Renal cortex interstitium (tissue), 15 donors: ENCODE measurements at places on chromosomes 4 and X. TPM values are rescaled to one million over a fixed set of nuclear protein-coding genes. Genes with fewer than 3 reads are reported as not detected.

- DNase-seq = no peak
Measured at GRCh38 chr4:72975488-72975784, 94.1 kb downstream of the COX18 start.

SPACA5 gene
- not detected for polyA plus RNA-seq

GRCh38 chrX:7788334-7788733, 54.6 kb upstream of the VCX start:
- no peak for DNase-seq

DNA sequence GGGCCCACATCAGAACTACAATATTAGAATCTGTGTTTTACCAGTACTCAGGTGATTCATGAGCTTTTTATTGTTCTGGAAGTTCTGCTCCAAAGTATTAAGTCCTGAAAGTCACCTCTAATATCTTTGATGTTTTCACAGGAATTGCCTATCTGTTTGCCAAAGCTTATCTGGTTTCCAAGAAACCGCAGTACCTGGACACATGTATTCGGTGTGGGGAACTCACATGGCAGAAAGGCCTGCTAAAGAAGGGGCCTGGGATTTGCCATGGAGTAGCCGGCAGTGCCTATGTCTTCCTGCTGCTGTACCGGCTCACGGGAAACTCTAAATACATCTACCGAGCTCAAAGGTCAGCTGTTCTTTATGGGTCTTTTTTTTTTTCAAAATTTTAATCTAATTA, 18.4 kb upstream of the XK start:
- DNase-seq = no peak

DNA sequence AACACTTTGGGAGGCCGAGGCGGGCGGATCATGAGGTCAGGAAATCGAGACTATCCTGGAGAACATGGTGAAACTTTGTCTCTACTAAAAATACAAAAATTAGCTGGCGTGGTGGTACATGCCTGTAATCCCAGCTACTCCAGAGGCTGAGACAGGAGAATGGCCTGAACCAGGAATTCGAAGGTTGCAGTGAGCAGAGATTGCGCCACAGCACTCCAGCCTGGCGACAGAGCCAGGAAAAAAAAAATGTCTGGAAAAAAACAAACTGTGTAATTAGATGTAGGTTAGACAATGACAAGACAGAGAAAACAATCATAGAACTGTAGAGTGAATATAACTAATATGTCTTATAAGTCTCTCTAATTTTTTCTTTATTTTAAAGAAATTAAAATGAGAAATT, 1002.5 kb upstream of the LCORL start:
- DNase-seq = no peak

DNA sequence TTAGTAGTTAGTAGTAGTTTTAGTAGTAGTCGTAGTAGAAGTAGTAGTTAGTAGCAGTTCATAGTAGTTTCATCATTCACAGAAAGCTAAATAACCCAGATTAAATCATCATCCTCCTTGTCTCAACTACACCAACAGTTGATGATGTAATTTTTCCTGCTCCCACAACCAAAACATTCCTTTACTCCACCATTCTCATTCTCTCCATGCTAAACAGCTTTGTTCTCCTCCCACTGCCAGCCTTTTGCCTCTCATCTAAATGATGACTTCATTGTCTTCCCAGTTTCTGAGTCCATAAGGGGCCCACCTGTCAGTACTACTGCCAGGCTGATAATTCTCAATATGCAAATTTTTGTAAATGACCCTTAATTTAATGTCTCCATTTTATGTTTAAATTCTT, 68.9 kb downstream of the ARHGAP24 start:
- no peak for DNase-seq

DNA sequence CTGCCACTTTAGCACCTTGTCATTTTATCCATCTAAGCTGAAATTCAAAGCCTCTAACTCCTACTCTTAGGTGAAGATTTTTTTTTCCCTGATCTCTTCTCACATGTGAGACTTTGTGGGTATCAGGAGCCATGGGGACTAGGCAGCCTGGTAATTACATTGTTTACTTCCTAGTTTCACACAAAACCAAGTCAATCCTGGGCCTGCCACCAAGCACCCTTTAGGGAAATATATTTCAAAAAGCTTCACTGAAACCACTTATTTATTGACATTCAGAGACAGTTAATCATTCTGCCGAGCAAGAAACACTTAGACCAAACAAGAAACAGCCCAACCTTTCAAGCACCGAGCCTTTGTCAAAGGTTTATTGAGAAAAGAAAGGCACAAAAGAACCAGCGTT, 200.0 kb downstream of the RELL1 start:
- no peak for DNase-seq

GRCh38 chr4:71648923-71649322, 135.0 kb downstream of the GC start:
- DNase-seq = no peak

GRSF1 gene
- 119 TPM for polyA plus RNA-seq

PAGE2B gene
- polyA plus RNA-seq = not detected

DNA sequence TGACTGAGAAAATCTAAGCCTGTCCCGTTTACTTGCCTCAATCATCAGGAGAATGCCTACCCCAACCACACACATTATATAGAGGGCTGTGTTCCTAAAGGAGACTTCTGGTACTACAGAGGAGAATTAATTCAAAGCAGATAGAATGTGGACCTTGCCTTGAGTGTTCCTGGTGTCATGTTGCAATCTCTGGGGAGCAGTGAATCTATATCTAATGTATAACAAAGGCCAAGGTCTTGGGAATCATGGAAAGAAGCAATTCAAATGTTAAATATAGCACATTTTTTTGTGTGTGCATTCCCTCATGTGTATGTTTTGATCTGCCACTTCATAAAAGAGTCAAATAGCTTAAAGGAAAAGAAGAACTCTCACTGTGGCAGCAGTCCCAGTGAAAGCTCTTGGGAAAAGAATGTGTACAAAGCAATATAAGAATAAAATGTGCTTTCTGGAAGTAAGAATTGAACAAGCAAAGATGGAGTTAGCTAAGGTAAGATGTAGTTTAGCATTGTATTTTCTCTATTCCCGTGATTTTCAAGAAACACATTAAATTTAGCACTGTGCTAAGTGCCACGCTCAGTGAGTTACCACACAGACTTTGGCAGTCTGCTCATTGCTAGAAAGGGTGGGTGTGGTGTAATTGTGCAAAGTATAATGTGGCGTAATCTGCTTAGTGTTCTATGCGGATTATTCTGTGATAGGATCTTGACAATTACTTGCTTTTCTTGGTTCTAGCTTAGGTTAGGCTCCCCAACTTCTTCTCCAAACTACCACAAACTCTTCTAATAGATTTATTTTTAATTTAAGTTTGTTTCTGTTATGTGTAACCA, 13.7 kb downstream of the ADH6 start:
- DNase-seq = peak; percentile 35

- DNase-seq = peak; percentile 20
Measured at GRCh38 chrX:66728818-66729271, 90.0 kb upstream of the EDA2R start.

ERVMER34-1 gene
- polyA plus RNA-seq = 4.1 TPM

HTN1 gene
- polyA plus RNA-seq = 0.06 TPM

DNA sequence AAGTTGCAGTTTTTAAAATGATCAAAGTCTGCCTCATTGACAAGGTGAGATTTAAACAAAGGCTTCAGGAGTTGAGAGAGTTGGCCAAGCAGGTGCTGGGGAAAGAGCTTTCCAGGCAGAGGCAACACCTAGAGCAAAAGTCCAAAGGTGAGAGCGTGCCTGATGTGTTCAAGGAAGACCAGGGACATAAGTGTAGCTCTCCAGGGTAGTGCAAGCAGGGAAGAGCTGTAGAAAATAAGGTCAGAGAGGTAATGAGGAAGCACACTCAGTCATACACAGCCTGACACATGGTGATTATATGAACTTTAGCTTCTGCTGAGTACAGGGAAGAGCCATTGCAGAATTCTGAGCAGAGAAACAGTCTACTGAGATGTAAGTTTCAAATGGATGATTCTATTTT, 265.0 kb upstream of the NWD2 start:
- DNase-seq = no peak

GRCh38 chr4:156298230-156298629, 344.6 kb upstream of the CTSO start:
- DNase-seq = no peak

- DNase-seq = no peak
Measured at GRCh38 chr4:102799816-102800215, 27.5 kb downstream of the UBE2D3 start.

KLHL34 gene
- polyA plus RNA-seq = 0.06 TPM

GRCh38 chrX:108344216-108344615, 94.0 kb downstream of the COL4A6 start:
- no peak for DNase-seq

ESX1 gene
- not detected for polyA plus RNA-seq

GRCh38 chr4:22498866-22499265, 17.0 kb downstream of the ADGRA3 start:
- DNase-seq = no peak

GRCh38 chrX:46561824-46562657, 11.5 kb upstream of the CHST7 start:
- DNase-seq = no peak

GRCh38 chr4:683982-684622, 4.8 kb downstream of the SLC49A3 start:
- DNase-seq = no peak

DNA sequence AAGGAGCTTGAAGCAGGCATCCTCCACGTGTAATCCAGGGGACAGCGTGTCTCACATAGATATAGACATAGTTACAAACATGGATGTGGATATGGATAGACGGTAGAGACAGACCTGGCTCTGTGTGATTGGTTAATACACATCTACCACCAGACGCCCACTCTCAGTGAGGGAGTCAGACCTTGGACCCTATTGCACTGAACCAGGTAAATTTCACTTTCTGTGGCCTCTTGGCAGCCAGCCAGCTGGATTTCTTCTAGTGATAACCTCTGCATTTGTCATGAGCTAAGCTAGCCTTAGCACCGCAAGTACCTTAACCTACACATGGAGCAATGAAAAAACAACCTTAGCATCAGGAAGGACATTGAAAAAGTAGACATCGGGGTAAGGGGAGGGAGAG, 79.2 kb upstream of the ACSL4 start:
- DNase-seq = no peak

DNA sequence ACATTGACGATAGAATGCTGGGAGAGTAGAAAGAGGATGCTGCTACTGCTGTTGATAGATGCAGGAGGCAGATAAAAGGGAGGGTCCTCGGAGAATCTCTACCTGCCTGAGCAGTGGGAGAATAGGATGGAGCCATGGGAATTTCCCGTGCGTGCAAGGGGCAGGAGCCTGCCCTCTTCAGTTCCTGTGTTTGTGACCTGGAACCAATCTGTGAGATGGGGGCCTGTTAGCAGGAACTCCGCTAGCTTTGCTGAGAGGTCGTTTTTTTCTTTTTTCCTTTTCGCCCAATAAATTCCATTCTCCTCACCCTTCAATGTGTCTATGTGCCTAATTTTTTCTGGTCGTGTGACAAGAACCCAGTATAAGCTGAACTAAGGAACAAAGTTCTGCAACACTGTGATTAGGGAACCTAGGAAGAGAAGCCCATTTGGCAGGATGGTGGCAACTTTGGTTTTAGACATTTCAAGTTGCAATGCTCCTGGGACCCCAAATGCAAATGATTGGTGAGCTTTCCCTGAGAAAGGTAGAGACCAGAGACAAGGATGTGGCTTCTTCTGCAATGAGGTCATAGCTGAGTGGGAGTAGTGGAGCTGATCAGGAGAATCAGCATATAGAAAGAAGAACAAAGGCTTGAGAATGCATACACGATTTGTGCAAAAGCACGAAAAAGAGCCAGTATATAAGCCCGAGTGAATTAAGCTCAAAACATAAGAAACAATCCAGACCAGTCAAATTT, 23.9 kb downstream of the SLC39A8 start:
- no peak for DNase-seq

GRCh38 chrX:108224727-108225621, 133.4 kb downstream of the ATG4A start:
- DNase-seq = peak; percentile 68

GRCh38 chr4:88005076-88005475, 2.4 kb upstream of the PKD2 start:
- DNase-seq = no peak

DNA sequence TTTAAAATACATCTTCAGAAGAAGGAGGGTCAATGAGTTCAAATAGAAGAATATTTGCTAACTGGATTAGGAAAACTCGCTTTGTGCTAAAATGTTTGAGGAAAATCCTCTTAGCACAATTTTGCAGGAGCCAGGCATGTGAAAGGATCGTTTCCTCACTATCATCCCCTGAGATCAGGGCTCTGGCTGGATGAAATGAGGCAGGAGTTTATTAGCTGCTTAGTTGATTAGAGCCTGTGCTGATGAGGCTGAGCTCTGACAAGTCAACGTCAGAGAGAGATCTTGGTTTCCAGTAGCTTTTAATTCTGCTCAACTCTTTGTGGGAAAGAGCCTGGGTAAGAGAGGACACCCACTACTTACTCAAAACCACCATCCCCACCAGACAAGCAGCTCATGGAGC, 8.0 kb upstream of the DRD5 start:
- no peak for DNase-seq

GRCh38 chrX:31893525-31893924, 821.7 kb upstream of the FTHL17 start:
- no peak for DNase-seq

GAGE2A gene
- polyA plus RNA-seq = not detected

GRCh38 chr4:1578251-1578773, 105.8 kb downstream of the FAM53A start:
- no peak for DNase-seq

DNA sequence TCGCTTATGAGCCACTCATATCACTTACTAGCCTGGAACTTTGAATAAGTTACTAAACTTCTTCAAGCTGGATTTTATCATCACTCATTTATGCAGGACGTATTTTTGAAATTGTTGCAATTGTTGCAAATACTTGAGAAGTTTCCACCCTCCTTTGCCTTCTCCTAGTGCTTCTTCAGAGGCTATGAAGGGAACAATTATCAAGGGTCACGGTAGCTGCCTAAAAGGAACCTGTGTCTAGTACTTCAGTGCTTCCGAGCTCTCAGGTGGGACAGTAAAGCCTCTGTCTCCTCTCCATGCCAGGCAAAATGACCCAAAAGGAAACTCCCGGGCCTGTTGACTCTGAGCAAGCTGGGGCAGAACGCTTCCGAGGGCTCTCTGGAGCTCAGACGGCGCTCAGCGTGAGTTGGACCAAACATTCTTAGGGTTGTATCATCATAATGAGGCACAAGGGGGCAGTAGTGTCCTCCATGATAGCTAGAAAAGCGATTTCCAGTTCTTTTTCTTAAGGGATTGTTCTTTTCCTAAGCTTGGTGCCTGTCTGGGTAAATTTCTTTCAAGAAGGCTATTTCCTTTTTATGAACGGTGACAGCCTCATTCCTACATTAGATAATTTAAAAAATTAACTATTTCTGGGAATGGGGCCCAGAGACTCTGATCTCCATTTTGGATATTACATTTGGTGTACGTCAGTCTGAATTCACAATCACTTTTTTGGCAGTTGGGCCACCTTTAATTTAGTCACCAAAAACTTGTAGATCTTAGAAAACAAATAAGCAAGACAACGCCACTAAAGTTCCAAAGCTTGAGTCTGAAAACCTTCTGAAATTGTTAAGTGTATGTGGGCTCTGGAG, 73.1 kb downstream of the PACRGL start:
- peak; percentile 48 for DNase-seq

DNA sequence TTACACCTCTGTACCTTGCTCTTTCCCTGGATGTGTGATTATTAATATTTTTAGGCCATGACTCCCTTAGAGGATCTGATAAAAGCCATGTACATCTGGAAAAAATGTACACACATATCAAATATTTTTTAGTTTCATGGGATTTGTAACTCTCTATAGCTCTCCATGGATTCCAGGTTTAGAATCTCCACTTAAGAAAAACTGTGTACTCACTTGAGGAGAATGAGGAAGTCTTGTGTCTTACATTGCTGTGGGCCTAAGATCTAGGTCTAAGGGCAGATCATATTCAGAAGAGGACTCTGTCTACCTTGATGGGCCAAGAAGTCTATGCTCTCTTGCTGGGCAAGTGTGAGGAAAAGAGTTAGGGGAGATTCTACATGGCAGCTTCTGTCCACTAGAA, 98.0 kb downstream of the RRAGB start:
- no peak for DNase-seq
